ENCODE measurements at places on chromosomes 3 and 15.

GRCh38 chr3:120324190-120324589 is 25.0 kb downstream of the LRRC58 start:
- no peak for DNase-seq

DNA sequence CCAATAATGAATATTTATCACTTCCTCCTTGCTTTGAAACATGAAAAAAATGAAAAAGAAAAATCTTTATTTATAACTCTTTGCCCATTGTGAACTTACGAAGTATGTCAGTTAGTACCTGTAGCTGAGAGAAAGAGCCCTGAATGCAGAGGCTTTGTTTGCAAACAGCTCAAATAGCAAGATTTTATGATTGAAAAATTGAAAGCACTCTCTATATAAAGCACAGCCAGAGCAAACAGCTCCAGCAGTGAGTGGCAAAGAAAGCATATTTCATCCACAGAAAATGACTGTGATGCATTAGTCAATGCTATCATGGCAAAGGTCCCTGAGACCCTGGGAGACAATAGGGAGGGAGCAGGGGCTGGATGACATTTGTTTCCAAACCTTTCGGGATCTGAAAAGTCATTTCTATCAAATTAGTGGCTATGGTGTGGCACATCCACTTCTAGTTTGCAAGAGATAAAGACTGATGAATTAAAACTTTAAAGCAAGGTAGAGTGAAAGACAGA is 576.1 kb downstream of the OTOL1 start:
- no peak for DNase-seq

- DNase-seq, result no peak
These were observed 32.5 kb downstream of the BHLHE40 start for GRCh38 chr3:5011555-5012256.

DNA sequence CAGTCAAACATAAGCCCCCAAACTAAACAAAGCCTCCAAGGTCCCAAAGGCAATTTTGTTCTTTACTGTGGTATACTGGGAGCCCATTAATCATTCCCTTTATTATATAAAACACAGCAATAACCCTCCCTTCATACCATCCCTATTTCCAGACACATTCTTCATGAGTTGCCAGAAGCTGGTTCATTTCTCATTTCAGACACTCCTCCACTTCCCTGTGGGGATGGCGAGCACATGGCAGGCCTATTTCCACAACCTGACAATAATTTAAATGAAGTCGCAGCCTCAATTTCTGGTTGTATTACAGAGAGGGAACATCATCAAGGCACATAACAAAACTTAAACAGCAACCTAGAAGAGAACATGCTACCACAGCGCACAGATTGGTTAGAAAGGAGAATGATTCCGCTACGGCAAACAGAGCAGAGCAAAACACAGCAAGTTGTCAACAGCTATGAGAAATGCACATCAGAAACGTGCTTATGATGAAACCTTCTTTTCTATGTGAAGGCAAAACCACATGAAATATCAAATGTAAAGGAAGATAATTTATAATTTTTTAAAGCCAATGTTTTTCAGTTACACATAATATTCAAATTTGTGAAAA is 63.3 kb upstream of the ARHGEF3 start:
- DNase-seq, result no peak

- DNase-seq, result no peak
These were observed 82.1 kb upstream of the LRRFIP2 start for GRCh38 chr3:37256447-37256846.

GRCh38 chr3:172464306-172464705 is 16.1 kb upstream of the GHSR start:
- DNase-seq, result no peak

GRCh38 chr3:23750573-23751210 is 55.1 kb upstream of the UBE2E1 start:
- DNase-seq, result no peak

DNA sequence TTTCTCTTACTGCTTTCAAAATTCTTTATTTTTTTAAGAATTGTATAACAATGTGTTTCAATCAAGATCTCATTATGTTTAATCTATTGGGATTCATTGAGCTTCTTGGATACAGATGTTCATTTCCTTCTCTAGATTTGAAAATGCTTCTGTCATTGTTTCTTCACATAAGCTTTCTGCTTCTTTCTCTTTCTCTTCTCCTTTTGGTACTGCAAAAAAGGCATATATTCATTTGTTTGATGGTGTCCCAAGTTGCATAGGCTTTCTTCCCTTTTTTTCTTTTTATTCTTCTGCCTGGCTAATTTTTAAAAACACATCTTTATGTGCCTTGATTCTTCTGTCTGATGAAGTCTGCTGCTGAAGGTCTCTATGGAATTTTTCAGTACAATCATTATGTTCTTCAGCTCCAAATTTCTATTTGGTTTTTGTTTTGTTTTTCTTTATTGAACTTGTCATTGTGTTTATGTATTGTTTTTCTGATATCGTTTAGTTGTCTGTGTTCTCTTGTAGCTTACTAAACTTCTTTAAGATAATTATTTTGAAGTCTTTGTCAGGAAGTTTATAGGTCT is 88.9 kb downstream of the DTWD1 start:
- DNase-seq, result no peak

GRCh38 chr3:37940242-37940908 is 50.2 kb upstream of the VILL start:
- DNase-seq, result no peak

DNA sequence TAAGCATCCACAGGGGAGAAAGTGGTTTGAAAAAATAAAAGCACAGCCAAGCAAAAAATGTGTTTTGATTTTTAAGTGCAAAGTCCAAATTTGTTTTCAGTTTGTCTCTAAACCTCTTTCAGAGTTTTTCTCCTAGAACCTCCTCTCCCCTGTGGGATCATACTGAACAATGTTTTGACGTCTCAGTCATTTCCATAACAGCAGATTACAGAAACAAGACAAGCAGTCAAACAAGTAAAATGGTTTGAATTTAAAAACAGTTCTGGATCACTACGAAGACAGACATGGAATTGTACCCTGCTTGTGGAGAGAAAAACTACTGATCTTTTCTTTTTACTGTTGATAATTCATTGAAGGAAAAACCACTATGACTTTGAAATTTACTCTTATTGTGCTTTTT is 245.7 kb upstream of the CNTN4 start:
- DNase-seq, result no peak

DNA sequence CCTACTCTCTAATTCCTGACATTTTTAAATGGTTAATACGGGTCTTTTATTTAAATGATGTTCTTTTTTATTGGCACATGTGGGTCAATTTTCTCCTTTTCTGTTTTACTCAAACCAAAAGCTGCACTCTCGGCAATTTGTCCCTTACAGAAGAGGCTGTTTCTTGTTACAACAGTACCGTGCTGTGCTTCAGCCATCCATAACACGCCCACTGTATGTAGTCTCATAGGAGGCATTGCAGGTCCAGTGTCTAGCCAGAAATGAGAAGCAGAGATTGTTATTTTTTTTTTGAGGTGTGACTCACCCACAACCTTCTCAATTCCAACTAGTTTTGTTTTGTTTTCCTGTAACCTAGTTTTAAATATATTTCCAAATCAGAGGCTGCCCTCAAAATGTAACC is 164.6 kb downstream of the GMNC start:
- no peak for DNase-seq

DNA sequence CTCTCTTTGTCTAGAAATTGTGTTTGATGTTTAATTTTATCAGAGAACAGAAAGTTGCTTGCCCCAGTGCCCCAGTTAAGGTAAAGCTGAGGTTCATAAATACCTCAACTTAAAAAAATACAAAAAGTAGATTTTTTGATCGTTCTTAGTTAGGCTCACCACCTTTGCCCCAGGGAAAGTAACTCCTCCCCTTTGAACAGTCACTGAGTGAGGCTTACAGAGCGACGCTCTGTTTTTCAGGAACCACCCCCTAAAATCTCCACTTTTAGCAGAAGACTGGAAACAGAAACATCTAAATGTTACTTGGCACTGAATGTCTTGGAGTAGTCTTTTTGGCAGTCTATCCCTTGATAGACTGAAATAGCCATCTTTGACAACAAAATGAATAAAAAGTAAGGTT is 24.9 kb downstream of the BLM start:
- DNase-seq, result no peak

DNA sequence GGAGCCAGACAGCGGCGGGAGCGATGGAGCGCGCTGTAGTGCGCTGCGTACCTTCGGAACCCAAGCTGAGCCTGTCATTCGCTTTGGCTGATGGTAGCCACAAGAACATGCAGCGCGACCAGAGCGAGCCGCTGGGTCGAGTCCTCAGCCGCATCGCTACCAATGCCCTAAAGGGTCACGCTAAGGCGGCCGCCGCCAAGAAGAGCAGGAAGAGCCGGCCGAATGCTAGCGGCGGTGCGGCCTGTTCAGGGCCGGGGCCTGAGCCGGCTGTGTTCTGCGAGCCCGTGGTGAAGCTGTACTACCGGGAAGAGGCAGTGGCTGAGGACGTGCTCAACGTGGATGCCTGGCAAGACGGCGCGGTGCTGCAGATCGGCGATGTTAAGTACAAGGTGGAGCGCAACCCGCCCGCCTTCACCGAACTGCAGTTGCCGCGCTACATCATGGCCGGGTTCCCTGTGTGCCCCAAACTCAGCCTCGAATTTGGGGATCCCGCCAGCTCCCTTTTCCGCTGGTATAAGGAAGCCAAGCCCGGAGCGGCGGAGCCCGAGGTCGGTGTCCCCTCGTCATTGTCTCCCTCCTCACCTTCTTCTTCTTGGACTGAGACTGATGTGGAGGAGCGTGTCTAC is 498 bp downstream of the PDE12 start:
- no peak for DNase-seq

- DNase-seq, result no peak
These were observed 50.2 kb downstream of the ANXA2 start for GRCh38 chr15:60347480-60348049.

- DNase-seq, result no peak
These were observed 34.8 kb upstream of the EOMES start for GRCh38 chr3:27756877-27757276.

- DNase-seq, result no peak
These were observed 19.1 kb downstream of the TSEN2 start for GRCh38 chr3:12503126-12503957.

- no peak for DNase-seq
These were observed 2.3 kb downstream of the ACTC1 start for GRCh38 chr15:34793071-34793470.

GRCh38 chr3:56800832-56801661 is 702 bp downstream of the ARHGEF3 start:
- DNase-seq, result no peak

- DNase-seq, result no peak
These were observed 40.8 kb downstream of the TM4SF18 start for GRCh38 chr3:149292666-149293065.

- DNase-seq, result no peak
These were observed 31.4 kb upstream of the POU1F1 start for GRCh38 chr3:87307805-87308204.

DNA sequence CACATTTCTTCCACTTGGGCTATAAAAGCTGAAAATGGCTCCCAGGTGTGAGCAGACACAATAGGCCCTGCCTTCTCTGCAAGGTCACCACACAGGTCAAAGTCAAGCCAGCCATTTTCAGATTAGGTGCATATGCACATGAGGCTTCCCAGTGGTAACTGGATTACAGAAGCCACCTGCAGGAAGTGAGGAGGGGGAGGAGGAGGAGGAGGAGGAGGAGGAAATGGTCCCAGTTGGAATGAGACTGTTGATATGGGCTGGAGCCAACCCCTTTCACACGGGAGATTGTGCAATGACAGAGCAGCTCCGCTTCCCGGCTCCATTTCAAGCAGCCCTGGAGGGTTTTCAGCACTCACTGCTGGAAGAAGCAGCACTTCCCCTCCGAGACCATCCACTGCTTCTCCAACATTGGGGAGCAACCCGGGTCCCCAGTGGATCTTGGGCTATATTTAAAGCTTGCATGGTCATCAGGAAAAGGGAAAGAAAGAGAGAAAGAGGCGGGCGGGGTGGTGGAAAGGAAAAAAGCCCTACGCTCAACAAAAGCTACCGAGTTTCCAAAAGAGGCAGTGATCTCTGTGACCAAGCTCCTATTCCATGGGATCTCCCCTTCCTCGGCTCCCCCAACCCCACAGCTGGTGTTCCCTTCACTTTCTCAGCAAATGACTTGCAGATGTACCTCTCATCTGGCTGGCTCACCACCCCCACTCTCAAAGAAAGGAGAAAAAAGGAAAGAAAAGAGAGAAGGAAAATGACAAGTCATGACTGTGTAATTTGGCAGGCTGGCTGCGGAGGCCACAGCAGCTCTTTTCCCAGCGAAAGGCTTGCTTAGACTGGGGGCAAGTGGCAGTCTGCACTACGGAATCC is 58.3 kb downstream of the LRIG1 start:
- DNase-seq, result peak; percentile 82

DNA sequence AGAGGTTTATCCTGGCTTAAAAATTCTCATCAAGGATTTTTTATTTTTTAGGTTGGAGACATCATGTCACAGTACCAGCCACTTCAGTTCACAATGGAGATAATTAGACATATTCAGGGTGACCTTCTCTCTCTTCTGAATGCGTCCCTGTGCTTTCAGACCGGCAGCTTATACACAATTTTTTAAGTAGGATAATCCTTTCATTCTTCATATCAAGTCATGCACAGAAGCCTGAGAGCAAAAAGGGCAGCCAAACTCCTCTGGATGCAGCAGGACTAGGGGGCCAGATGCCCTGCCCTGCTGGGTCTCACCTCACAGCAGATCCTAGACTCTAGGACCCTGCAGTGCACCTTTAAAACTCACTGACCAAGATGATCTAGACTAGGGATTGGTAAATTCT is 210.4 kb downstream of the ERC2 start:
- DNase-seq, result no peak

DNA sequence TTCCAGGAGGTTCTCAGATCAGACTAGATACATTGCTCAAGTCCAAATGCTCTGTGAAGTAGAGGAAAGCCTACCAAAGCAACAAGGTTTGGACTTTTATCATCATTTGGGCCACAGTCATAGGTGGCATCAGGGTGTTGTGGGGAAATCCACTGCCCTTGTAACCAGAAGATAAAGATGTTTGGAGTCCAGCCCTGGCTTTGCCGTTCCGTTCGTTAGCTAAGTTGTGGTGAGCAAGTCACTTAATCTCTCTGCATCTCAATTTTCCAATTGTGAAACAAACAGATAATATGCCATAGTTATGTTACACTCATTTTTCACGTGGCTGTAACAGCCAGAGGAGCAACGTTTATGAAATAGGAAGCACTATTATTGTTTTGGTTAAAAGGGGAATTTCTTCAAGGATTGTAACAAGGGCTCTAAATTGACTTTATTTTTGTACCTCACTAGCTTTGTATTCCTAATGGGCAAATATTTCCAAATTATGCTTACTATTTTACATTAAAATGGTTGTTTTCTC is 125.6 kb downstream of the CD47 start:
- DNase-seq, result no peak

- no peak for DNase-seq
These were observed 186.6 kb upstream of the MANF start for GRCh38 chr3:51198477-51198876.

GRCh38 chr3:55501905-55502304 is 14.8 kb upstream of the WNT5A start:
- no peak for DNase-seq

GRCh38 chr3:132803889-132804288 is 81.7 kb upstream of the NPHP3 start:
- DNase-seq, result no peak

- DNase-seq, result no peak
These were observed 4.6 kb downstream of the SKOR1 start for GRCh38 chr15:67829647-67830504.

All from NCI-H510A (cell line).